Stimulated activated CD8-positive, alpha-beta memory T cell treated with anti-CD3 and anti-CD28 coated beads, Interleukin-15, amount 100 ng/mL, for 24 hours (primary cell): ENCODE measurements at places on chromosomes 7 and 10.

GRCh38 chr7:28125431-28126409 lies 54.9 kb downstream of the JAZF1 start:
- DNase-seq, result no peak

DNA sequence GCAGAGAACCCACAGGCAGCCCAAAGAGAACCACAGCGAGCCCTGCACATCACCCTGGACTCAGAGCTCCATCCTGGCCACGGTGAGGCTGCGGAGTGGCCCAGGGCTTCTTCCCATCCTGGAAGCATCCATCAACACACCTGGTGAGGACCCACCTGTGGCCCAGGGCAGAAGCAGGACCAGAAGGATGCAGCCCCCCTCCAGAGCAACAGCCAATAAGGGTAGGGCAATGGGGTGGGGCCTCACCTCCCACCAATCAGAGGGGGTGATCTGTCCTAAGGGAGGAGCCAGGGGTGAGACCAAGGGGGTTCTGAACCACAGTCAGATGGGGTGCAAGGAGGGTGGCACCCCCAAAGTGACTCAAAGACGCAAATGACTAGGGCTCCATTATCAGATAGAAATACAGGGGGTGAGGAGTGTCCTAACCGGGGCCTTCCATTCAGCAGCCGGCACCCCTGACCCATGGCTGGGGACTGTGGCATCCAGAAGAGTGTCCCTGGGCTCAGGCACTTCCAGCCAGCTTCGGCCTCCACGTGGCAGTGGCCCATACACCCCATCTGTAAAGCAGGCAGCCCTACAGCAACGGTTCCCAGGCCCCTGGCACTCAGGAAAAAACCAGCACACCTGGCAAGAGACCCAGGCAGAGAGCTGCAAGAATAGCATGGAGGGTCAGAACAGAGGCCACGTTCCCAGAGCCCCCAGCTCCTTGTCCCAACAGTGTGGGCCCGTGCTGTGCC lies 36.9 kb downstream of the STK32C start:
- DNase-seq, result no peak

DNA sequence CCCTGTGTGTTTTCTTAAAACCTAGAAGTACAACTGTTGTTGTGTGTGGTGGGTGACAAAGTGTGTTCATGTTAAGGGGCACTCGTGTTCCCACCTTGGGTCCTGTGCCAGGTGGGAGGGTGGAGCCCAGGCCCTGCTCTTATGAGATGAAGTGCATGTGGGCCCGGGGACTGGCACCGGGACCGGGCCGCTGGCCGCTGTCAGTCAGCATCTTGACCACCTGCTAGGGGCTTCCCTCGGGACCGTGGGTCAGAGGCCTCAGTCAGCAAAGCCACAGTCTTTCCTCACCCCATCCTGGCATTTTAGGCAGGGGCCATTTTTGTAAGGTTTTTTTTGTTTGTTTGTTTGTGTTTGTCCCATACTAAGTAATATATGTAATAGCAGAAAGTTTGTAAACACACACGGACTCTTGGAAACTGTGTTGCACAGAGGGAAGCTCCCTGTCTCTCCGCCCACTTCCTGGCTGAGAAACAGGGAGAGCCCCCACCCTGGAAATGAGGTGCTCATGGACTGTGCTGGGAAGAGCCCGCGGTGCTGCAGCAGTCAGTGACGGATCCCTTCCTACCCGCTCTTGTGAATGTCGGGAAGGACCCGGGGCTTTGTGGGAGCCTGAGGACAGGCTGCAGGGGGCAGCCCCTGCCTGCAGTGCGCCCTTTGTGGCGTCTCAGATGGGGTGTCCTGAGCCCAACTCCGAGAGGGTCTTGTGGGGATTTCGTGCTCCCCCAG lies 13.4 kb downstream of the AGAP3 start:
- DNase-seq, result no peak

- DNase-seq, result no peak
Measured at GRCh38 chr7:55546814-55547213, 25.5 kb downstream of the VOPP1 start.

- no peak for DNase-seq
Measured at GRCh38 chr10:68301790-68302502, 29.9 kb upstream of the HNRNPH3 start.

DNA sequence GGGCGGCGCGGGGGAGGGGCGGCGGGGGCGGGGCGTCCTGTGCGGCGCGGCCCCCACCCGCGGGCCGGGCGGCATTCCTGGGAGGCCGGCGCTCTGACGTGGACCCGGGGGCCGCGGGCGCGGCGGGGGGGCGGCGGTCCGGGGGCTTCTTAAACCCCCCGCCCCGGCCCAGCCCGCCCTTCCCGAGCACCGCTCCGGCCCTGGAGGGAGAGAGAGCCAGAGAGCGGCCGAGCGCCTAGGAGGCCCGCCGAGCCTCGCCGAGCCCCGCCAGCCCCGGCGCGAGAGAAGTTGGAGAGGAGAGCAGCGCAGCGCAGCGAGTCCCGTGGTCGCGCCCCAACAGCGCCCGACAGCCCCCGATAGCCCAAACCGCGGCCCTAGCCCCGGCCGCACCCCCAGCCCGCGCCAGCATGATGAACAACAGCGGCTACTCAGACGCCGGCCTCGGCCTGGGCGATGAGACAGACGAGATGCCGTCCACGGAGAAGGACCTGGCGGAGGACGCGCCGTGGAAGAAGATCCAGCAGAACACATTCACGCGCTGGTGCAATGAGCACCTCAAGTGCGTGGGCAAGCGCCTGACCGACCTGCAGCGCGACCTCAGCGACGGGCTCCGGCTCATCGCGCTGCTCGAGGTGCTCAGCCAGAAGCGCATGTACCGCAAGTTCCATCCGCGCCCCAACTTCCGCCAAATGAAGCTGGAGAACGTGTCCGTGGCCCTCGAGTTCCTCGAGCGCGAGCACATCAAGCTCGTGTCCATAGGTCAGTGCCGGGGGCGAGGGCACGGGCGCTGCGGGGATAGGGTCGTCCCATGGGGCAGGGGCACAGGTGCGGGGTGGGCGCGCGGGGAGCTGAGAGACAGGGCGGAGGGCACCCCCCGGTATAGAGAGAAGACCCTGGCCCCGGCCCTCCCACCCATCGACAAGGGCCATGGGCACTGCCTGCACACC lies at the start of gene FLNC:
Gene FLNC (plus strand): TSS at position 176 of the 947 bp plus-strand sequence. CDS start 232 bp downstream, at position 408.
- no peak for DNase-seq

DNA sequence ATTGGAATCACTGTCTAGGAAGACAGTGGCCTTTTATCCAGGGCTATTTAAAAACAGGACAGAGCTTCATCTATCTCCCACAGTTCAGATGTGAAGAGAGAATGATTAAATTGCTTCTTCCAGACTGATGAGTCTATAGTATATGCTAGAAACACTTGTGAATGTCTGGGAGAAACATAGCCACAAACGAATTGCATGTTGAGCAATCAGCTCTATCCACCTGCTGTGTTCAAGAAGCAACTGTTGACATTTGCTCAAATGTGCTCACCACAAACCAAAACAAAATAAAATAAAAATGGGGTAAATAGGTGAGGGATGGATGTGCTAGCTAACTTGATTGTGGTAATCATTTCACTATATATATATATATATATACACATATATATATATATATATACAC lies 195.1 kb downstream of the HECW1 start:
- DNase-seq, result no peak

DNA sequence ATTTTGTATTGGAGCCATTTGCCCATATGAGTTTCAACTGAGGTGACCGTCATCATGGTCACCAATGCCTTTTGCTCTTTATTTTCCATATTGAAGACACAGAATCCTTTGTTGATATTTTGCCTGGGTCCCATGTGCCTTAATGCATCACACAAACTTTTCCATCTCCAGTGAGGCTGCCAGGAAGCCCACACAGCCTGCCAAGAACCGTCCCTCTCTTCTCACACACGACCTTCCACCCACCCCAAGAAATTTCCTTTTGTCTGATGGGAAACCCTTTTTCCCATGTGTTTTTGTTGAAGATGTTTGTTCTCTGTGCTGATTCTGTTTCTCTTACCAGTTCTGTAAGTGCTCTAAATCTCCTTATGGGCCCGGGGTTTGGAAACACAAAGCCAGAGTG lies 168.9 kb downstream of the CSTF2T start:
- no peak for DNase-seq

DNA sequence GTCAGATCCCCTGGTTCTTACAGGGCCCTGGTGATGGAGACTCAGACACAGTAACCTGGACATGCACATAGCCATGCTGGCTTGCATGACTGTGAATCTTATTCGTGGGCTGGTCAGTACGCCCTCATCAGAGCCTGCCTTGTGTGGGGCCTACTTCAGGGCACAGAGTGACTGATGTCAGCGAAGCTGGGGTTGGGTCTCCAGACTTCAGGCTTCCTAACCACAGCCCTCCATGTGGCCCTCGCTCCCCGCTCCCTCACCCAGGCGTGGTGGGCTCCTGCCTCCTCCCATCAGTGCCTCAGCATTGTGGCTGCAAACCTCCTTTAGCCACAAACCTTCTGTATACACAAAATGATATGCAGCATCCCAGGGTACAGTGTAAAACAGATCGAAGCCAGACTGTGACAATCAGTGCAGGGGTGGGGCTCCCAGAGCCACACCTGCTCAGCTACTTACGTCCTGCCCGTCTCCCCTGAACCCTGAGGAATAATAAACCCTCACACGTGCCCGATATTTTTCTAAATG lies 7.1 kb upstream of the C10orf105 start:
- DNase-seq, result no peak

GRCh38 chr10:62900829-62901571 lies 84.8 kb upstream of the EGR2 start:
- DNase-seq, result no peak

- no peak for DNase-seq
Measured at GRCh38 chr7:129914536-129915272, 38.1 kb downstream of the UBE2H start.

DNA sequence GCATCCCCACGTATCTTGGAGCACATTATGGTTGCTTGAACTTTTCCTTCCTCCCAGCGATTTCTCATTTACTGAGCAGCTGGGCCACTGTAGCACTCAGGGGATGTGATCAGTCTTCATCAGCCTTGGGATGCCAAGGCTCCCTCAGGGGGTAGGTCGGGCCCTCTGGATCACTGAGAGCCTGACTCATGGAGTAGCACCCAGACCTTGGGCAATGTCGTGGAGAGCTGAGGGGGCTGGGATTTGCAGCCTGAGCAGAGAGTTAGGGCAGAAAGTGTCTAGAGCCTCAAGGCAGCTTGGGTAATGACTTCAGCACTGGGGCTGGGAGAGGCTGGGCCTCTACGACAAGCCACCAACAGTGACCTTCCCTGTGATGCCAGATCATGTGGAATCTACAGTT lies 86.5 kb upstream of the CXCL12 start:
- no peak for DNase-seq

- no peak for DNase-seq
Measured at GRCh38 chr7:102891693-102892261, 21.0 kb upstream of the LRRC17 start.

DNA sequence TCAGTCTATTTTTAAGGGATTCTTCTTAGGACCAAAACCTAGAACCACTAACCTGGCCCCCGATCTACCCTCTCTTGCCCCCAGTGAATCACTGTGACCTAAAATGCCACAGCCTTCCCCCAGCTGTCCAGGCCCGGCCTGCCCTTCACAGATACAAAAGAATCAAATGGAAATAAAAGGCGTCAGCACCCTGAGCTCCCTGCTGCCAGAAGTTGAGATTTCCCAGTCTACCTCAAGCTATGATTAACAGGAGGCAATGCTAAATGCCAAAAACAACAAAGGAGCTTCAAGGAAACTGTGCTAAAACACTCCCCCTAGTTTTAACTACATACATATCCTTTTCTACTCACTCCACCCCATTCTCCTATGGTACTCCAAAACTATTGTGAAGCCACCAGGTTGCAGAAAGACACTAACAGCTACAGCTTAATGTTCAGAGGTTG lies 67.8 kb downstream of the GSAP start:
- DNase-seq, result no peak

DNA sequence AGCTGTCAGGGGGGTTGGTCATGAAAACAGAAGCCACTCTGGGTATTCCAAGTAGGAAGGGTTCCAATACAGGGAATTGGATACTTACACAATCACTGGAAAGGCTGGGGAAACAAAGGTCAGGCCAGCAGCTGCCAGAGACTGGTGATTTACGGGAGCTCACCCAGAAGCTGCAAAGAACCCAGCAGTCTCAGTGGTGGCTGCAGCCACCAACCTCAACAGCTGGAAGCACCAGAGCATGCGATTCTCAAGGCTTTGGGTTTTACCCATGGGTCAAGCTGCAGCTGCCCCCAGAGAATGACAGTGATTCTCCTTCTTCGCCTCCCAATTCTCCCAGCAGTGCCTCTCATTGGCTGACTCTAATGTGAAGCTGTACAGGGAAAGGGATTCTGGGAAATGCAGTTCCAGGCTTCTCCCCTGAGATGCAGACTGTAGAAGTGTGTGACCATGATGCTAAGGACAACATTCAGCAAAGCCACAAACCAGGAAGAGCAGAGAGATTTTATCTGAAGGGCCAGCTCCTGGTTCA lies 107.2 kb upstream of the TCF7L2 start:
- DNase-seq, result no peak

GRCh38 chr7:1548944-1549343 lies 7.1 kb downstream of the TMEM184A start:
- no peak for DNase-seq

DNA sequence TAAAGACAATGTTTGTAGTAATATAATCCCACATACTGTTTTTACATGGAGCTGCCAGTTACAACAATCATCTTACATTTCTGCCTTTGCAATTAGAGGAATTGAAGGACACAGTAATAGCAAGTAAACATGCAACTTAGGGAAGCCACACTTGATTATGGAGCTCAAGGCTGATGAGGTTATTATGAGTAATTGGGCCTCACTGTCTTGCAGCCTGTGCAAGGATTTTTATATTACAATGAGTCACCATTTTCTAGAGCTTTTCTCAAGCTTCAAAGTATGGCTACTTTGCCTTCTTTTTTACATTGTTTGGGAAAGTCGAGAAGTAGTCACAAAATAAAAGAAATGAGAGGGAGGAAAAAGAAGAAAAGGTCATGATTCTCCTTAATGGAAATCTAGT lies 226.4 kb downstream of the KIAA1217 start:
- DNase-seq, result no peak

DNA sequence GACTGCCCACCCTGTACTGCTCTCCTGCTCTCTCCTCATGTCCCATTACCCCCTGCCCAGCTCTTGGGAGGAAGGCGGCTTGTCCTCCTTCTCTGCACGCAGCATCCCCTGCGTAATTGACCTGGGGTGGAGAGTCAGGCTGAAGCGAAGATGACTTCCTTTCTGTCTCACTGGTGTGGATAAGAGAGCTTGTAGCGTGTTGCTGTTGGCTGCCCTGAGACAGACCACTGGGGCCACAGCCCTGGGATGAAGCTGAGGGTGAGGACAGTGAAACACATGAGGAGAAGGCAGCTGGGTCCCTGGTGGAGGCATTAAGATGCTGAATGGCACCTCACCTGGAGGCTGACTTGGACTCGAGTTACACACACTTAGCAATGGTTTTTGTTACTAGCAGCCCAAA lies 310.3 kb upstream of the ZNF32 start:
- no peak for DNase-seq

DNA sequence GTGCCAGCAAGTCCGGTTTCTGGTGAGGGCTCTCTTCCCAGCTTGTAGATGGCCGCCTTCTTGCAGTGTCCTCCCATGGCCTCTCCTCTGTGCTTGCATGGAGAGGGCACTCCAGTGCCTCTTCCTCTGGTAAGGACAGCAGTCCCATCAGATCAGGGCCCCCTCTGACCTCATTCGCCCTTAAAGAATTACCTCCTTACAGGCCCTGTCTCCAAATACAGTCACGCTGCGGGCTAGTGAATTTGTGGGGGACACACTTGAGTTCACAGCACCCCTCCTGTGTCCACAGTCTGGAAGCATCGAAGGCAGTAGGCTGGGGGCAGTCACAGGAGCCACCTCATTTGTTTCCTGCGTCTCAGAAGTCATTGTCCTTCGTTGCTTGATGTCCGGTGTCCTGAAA lies 54.6 kb downstream of the LHPP start:
- no peak for DNase-seq
